ENCODE measurements at places on chromosomes 1 and 21.

DNA sequence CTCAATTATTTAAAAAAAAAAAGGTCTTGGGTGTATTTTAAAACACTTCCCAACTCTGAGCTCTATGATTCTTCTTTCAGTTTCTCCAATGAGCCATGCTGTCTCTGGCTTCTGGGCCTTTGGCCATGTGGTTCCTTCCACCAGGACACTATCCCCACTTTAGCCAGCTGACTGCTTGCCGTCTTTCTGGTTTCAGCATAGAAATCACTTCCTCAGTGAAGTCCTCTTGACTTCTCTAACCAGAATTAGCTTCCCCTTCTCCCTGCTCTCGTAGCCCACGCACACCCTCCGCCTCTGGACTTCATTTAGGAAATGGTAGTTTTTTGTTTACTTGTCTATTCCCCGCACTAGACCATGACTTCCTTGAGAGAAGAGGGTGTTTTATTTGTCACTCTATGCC is 1.1 kb upstream of the DIO1 start:
- no peak for DNase-seq

DNA sequence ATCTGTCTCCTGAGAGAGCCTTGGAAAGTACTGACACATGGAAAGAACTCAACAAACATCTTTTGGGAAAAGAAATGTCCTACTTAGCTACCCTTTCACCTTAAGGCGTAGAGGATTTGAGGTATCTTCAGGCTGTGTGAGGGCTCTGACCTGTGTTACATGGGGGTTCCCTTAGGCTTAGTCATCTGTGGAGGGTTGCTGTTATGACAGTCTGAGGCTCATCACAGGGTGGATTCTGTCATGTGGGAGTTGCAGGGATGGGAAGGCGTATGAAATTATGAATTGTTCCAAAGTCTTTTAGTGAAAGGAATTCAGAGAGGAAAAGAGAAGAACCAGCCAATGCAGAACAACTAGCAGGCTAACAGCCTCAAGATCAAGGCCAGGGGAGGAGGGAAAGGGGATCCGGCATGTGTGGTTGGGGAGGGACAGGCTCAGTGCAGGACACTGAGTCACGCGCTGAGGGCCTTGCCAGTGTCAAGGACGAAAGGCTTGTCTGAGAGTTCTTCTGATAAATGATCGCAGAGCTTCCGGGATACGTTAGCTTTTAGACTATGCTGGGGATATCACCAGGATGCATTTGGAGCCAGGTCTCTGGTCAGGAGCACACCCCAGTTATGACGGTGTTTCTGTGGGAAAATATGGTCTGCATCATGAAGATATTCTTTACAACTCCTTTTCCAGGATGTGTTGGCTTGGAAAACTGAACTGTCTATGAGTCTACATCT is 24.6 kb upstream of the PLA2G2C start:
- DNase-seq: no peak

DNA sequence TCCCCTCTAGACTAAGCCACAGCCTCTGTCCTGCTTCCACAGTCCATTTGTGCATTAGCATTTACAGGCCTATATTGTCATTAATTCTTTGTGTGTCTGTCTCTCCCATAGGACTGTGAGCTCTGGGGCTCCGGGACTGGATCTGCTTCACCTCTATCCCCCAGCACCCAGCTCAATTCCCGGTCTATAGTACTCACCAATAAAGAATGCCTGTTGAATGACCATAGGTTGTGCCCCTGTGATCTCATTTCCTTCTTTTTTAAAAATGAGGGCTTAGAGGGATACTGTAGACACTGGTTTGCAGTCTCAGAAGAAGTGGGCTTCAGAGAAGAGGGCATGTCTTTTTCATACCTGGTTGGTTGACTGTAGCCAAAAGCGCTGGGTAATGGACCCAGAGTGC is 8.8 kb upstream of the POU3F1 start:
- DNase-seq: no peak

DNA sequence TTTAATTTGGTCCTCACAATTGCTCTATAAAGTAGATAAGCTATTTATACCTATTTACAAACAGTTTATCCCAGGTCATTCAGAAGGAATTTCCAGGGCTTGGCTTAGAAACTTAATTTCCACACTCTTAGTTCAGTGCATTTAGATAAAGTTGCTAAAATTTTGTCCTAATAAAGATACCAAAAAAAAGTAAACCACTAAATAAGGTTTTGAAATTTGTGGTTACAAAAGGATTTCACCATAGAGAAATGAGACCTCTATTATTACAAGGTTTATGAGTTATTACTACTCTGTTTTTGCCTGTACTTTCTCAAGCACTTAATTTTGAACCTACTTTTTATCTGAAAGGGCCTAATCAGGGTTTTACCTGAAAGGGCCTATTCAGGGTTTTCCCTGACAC is 22.4 kb downstream of the PTPN22 start:
- DNase-seq: no peak

DNA sequence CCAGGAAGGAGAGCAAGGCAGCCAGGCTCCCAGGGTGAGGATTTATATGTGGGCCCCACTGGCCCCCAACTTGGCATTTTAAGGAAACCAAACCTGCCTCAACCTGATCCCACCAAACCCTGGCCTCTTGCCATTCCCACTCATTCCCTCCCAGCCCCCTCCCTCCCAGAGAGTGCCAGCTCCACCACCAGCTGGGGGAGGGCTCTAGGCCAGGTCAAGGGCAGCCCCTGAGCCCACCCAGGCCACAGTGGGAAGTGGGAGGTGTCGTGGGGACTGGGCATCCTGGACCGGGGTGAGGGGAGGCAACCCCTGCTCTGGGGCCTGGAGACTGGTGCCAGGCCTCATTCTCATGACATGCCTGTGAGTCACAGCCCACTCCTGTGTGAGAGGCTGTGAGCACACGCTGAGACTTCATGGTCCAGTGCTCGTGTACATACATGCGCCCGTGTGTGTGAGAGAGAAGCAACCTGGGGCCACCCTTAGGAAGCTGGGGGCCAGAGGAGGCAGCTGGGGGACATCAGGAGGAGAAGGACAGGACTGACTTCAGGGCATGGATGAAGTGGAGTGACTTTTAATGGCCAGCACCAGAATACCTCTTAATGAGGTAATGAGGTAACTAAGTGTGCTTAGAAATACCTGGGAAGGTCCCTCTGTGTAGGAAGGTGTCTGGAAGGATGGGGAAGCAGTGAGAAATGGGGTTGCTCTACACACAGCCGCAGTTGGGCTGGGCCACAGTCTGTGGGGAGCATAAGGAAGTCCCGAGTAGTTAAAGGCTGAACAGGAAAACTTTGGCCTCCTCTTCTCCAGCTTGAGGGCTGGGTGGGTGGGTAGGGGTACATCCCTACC is at the start of gene S100A2:
Gene S100A2, minus strand, starts transcription at position 316 of the 846 bp plus-strand sequence. CDS start 1,967 bp downstream, outside the sequence.
- no peak for DNase-seq

DNA sequence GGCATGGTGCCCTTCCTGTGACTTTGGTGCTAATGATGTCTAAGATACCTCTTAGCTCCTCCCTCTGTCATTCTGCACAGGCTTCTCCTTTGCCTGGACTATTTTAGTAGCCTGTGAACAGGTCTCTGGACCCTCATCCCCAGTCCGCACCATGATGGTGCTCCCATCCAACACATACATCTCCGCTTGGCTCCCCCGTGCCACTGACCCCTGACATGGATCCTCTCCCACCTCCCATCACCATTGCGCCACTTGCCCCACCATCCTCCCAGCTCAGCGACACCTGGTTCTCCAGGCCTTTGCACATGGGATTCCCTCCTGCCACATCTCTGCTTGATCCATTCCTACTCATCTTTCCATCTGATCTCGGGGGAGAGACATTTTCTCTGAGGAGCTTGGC is 33.9 kb downstream of the RUNX3 start:
- no peak for DNase-seq

- no peak for DNase-seq
Measured at GRCh38 chr1:169117599-169117998, 11.1 kb downstream of the ATP1B1 start.

DNA sequence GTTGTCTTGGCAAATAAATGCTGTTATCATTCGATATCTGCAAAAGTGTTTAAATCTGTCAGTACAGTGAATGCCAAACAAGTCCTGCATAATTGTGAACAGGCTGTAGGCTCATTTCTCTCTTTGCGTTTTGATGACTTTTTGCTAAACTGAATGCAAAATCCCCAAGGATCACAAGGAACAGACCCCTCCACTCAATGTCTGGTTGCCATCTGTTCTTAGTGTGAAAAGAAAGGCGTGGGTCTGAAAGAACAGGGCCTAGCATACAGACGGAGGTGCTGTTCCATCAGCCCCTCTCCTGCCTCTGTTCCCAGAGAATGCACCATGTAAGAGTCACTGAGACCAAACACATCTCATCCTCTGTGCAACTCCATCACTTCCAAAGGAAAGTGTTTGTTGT is 40.4 kb downstream of the EIF2B3 start:
- DNase-seq: no peak
